ENCODE measurements at places on chromosomes 13 and 19.
A peak's percentile ranks its signal among the peaks of the same experiment; 100 is the strongest.

- no peak for DNase-seq
Measured at GRCh38 chr13:98273067-98273823, 96.2 kb upstream of the RNF113B start.

- DNase-seq: no peak
Measured at GRCh38 chr13:112079696-112080095, 12.7 kb downstream of the SOX1 start.

GRCh38 chr19:19615086-19615485 lies 3.4 kb downstream of the PBX4 start:
- no peak for DNase-seq

DNA sequence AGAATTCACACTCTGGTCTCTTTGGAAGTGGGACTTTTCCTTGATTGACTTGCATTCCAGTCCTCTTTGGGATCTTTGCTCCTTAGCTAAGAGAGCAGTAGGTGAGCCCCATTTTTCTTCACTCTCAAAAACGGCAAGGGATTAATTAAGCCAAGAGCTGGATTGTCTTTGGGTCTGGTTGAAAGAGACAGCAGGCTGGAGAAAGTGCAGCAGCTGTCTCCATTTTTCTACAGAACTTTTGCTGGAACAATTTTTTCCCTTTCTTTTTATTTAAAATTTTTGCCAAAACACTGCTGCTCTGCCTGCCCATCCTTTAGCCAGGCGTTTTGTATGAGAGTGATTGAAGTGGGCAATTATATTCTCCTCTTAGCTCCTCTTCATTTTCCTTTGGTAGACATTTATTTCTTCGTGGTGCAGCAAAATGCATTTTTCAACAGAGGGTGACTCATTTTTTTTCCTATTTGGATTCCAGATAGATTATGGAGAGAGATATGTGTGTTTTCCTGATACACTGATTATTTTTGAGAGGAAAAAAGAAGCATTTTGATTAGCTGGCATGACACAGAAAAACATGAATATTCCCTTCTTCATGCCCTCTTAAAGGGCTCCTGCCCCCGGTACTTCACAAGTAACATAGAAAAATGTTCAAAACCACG lies 371.2 kb upstream of the NBEA start:
- no peak for DNase-seq

DNA sequence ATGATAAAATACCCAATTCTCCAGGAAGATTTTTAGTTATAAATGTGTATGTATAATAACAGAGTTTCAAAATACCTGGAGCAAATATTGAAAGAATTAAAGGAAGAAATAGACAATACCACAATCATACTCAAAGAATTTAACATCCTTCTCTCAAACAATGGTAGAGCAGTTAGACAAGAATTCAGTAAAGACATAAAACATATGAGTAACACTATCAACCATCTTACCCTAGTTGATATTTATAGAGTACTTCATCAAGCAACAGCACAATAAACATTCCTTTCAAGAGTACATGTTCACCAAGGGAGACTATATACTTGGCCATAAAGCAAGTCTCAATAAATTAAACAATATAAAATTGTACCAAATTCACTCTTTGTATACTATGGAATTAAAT lies 108.4 kb downstream of the DLEU7 start:
- DNase-seq: no peak

- DNase-seq: no peak
Measured at GRCh38 chr13:83563499-83563898, 318.8 kb downstream of the SLITRK1 start.

GRCh38 chr13:110390567-110390966 lies 83.5 kb downstream of the COL4A2 start:
- no peak for DNase-seq

GRCh38 chr13:96771486-96772367 lies 222.5 kb downstream of the OXGR1 start:
- DNase-seq: no peak

- no peak for DNase-seq
Measured at GRCh38 chr19:10295305-10295846, 5.6 kb downstream of the ICAM5 start.

GRCh38 chr13:110216398-110217041 lies 90.4 kb downstream of the COL4A1 start:
- no peak for DNase-seq

DNA sequence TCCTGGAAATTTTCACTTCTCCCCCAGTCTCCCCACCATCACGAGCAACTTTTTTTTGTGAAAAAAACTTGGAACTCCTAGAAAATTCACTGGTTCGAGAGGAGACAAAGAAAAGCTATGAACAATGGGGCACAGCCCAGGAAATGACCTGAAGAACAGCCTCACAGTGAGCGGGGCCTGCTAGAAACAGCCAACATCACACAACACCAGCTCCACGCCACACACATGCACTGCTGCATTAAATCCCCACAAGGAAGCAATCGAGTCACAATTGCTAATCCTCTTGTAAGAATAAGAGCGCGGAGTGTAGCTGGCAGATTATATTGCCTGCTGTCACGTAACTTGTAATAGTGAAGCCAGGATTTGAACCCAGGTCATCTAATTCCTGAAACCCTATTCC lies 48.8 kb downstream of the SLC7A1 start:
- no peak for DNase-seq

DNA sequence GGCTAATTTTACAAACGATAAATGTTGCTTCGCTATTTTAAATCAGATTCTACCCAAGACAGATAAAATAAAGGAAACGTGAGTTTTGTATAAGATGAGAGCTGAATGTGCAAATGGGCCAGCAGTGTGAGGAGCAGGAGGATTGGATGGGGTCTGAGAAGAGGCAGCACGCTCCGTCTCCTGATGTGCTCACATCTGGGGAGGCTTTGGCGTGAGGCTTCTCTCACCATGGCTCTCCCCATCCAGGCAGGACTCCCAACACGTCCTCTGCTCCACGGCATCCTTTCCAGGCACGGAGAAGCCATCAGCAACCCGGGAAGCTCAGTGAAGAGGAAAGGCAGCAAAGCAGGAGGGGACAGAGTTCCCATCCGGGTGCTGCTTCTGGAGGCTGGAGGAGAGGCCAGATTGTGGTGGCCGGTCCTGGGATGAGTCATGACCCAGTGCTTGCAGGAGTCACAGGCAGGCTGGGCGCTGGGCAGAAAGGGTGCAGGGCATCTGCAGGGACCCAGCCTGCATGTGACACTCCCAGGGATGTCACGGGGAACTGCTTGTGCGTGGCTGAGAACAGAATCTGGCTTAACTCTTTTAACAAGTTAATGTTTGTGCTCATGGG lies 47.5 kb downstream of the ZNF536 start:
- peak; percentile 42 for DNase-seq

- no peak for DNase-seq
Measured at GRCh38 chr19:16739546-16739945, 19.9 kb downstream of the NWD1 start.

DNA sequence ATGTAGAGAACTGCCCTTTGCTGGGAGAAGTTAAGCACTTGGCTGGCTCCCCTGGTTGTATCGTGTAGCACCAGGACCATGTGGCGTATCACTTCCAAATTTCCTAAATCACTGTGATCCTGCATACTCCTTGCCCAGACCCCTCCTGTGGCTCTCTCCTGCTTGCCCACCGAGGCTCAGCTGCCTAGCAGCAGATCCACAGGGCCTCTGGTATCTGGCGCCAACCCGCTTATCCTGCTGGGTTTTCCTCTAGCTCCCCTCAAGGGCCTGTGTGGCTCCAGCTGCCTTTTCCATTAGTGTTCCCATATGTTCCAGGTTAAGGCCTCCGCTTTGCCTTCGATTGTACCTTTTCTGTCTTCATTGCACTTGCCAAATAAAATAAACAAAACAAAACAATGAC lies 16.5 kb downstream of the LRCH1 start:
- DNase-seq: peak; percentile 42

DNA sequence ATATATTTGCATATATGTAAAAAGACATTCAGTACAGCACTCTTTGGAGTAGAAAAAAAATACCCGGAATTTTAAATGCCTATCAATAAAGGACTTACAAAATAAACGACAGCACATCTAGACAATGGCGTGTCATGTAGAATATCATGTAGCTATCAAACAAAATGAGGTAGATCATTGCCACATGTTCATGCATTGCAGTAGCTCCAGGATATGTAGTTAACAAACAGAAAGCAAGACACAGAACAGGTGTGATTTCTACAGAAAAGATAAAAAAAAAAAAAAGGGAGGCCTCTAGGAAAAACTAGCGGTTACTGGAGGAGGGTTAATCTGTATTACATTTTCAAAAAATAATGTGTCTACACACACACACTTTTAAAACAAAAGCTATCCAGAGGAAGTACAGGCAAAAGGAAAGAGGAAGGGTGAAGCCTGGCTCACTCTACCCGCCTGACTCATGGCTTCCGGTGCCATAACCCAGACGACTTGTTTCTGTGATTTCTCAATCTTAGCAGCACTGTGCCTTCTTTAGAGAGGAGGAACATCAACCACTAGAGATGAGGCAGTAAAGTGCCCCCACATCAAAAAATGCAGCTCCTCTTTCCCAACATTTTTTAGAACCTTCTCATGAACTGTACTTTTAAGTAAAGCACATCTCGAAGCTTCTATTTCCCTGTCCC lies 6.9 kb downstream of the KCTD12 start:
- DNase-seq: no peak

DNA sequence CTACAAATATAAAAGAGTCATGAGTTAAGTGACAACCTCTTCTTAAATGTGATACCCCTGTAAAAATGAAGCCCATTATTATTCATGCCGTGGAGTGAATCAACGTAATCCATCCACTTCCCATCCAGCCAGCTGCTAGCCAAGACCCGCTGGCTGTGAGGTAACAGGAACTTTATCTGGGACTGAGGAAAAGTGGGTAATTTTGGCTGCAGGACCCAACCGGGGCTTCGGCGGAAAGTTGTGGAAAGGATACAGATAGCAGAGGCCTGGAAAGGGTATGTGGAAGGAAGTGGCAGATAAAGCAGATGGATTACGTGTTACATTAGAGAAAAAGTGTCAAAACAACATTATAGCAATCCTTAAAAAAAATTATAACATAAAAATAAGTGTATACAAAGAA lies 48.3 kb downstream of the SLC7A1 start:
- DNase-seq: no peak

GRCh38 chr13:35530147-35530546 lies 53.7 kb upstream of the MAB21L1 start:
- DNase-seq: peak; percentile 83

- DNase-seq: no peak
Measured at GRCh38 chr13:33745370-33746324, 72.3 kb upstream of the RFC3 start.

GRCh38 chr19:5228932-5229777 lies 111.5 kb downstream of the PTPRS start:
- DNase-seq: peak; percentile 31

- DNase-seq: no peak
Measured at GRCh38 chr19:42170715-42171114, 38.5 kb upstream of the POU2F2 start.

- no peak for DNase-seq
Measured at GRCh38 chr13:80123945-80124344, 217.0 kb downstream of the SPRY2 start.
